ENCODE measurements at places on chromosomes 11 and 22.

DNA sequence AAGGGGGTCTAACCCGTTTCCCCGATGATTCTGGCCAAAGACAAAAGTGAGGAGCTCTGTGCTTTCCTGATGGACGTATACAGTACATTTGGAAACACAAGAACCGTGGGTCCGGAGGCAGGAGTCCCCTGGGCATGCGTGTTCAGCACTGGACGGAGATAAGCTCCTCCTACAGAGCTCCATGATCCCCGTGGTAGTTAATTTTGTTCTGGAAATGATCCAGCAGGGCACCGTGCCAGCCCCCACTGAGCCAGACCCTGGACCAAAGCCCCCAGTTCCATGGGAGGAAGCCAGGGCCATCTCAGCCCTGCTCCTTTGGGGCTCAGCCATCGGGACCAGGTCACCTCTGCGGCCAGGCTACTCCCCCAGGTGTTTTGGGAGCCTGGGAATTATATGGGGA lies 83.3 kb downstream of the TRMU start:
- DNase-seq = no peak

DNA sequence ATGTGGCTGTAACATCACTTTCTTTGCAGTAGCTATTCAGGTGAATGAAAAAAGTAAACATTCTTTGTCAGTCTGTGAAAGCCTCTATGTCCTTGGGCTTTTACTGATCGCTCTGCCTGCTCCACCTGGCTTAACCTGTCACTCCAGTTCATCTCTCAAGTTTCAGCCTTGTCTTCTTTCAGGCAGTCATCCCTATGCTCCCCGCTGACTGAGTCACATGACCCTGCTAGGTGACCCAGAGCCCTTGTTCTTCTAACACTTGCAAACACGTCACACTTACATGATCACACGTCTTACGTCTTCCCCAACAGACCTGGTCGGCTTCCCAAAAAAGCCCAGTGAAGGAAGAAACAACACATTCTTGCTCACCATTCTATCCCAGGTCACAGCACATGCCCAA lies 499.3 kb upstream of the TENM4 start:
- no peak for DNase-seq

- DNase-seq = no peak
Observed at GRCh38 chr11:93843906-93844305, 6.5 kb downstream of the VSTM5 start.

DNA sequence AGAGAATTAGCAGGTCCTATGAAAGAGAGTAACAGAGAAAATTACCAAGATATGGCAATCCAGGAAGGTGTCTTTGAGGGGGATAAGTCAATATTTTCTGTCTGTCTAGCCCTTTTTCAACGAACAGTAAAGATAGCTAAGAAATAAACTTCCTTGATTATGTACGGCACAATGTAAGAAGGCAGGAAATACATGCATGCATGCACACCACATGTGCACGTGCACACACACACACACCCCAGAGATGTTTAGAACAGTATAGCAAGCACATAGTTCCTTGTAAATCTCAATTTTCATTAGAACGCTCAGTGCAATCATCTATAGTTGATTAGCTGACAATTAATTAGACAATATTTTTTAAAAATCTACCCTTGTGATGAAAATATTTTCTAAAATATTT lies 74.7 kb downstream of the MPPED2 start:
- no peak for DNase-seq

- no peak for DNase-seq
Observed at GRCh38 chr22:26957897-26958296, 300.5 kb downstream of the MIAT start.

- peak; percentile 57 for DNase-seq
Observed at GRCh38 chr11:134145715-134146114, 76.8 kb downstream of the JAM3 start.

- no peak for DNase-seq
Observed at GRCh38 chr11:34653851-34654482, 33.1 kb downstream of the EHF start.

GRCh38 chr22:21443735-21444421 lies 23.3 kb upstream of the TMEM191C start:
- DNase-seq = no peak

GRCh38 chr22:28146401-28147314 lies 227.6 kb upstream of the PITPNB start:
- no peak for DNase-seq

DNA sequence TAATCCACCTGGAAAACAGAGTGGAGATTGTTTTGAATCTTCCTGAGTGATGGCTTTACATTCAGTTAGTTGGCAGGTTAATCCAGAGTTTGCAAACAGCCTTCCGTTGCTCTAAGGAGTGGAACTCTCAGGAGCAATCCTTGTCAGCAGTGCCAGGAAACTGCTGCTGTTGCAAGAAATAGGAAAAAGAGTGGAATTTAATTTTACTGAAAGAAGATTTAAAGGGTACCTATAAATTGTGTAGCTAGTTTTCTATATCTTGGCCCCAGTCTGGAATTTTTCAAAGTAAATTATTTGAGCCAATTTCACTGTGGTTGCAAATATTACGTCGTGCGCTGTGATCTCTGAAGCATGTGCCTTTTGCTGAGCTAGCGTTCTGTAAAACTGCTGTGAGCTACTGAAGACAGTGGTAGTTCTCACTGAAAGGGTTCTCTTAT lies 55.5 kb upstream of the SLC5A12 start:
- DNase-seq = no peak

DNA sequence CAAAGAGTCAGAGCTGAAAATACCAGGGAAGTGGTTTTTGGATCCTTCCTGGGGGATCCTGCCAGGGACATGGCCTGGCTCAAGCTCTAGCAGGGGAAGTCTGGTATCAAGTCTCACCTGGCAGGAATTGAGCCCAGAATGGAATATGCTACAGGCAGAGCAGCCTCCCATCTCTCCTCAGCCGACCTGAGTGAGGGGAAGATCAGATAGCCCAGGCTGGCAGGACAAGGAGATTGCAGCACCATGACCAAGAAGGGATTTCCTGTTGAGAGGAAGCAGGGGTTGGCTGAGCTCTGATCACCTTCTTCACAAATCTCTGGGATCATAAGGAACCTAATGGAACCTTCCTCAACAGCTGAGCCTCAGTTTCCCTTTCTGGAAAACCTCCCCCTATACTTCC lies 13.0 kb downstream of the OAF start:
- DNase-seq = no peak

- no peak for DNase-seq
Observed at GRCh38 chr11:131350872-131351271, 19.5 kb upstream of the NTM start.

DNA sequence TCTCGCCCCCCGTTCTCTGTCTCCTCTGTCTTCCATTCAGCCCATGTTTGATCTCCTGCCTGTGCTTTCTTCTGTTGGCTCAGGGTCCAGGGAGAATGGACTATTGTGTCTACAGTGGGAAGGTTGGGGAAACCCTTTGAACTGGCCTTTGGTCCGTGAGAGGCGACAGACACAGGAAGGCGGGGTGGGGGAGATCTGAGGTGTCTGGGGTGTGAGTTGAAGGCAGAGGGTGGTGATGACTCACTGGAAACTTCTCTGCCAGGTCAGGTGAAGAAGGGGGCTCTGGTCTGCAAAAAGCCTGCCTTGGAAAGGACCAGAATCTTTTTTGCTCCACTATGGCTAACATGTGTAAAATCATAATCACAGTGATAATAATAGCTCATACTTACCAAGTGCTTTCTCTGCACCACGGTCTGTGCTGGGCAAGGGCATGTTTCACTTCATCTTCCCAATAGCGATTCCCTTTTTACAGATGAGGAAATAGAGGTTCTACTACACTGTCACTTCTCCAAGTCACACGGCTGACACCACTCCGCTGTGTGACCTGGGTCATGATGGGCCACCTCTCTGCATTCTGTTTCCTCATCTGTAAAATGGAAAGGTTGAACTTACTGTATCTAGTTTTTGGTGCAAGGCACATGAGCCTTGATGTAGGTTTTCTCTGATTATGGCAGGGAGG lies 99.8 kb upstream of the ALX4 start:
- no peak for DNase-seq

GRCh38 chr11:4496557-4497248 lies 14.3 kb downstream of the OR52K1 start:
- DNase-seq = no peak

DNA sequence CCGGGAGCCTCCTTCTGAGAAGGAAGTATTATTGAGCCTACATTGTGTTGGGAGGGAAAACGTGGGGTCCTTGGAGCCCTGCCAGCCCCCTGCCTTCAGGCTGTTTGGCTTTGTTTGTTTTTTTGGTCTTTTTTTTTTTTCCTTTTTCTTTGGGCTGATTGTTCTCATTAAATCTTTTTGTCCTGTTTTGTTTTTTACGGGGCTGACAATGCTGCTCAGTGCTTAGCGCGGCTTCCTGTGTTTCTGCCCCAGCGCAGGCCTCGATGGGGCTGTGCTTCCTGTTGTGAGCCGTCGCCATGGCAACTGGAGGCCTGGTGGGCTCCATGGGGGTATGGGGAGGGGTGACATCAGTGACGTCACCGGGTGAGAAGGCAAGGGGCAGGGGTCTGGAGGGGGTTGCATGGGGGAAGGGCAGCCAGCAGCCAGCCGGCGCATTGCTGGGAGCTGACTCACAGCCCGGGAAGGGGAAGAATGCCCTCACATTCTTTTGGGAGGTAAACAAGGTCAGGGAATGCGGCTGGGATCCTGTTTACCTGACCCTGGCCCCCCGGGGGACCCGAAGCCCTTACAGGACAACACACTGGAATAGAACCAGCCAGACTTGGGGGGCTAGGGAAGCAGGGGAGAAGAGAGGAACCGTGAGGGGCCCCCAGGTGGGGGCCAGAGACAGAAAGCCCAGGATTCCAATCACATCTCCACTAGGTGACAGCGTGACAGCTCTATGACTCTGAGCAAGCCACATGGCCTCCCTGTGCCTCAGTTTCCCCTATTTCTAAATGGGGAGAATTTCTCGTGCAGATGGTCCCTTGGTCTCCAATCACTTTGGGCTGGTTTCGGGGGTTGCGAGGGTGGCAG lies 22.2 kb upstream of the CBX7 start:
- no peak for DNase-seq

DNA sequence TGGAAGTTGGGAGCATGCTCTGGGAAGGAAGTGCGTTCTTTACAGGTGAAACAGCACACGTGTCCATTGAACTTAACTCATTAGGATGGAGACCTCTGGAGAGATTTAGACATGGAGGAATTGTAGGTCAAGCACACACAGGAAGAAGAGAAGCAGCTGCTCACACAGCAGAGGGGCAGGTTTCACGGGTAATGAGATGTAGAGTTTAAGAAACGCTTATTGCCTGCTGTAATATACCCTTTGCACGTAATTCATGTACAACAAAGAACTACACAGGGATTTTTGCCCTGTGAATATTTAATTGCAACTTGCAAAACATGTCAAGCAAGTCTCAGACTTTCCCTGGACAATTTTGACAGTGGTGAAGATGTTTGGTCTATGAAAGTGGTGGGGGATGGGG lies 508.0 kb downstream of the OPCML start:
- no peak for DNase-seq

GRCh38 chr22:46864314-46865051 lies 102.0 kb downstream of the TBC1D22A start:
- no peak for DNase-seq

- no peak for DNase-seq
Observed at GRCh38 chr11:126817523-126818450, 182.8 kb downstream of the KIRREL3 start.

- DNase-seq = no peak
Observed at GRCh38 chr11:21169639-21170038, 500.3 kb downstream of the NELL1 start.

GRCh38 chr11:9708544-9708943 lies 44.7 kb downstream of the SWAP70 start:
- no peak for DNase-seq

GRCh38 chr11:3737386-3737933 lies 59.9 kb downstream of the NUP98 start:
- DNase-seq = no peak
